Fibroblast of villous mesenchyme (primary cell): ENCODE measurements at places on chromosomes 2 and 18. TPM values are rescaled to one million over a fixed set of nuclear protein-coding genes. Genes with fewer than 3 reads are reported as not detected.

The MC5R gene
- not detected in 2 replicates for total RNA-seq

The DSC2 gene
- total RNA-seq = under 0.01 TPM in 1 of 2 replicates, not detected in the other

The OTOF gene
- under 0.01 TPM in 2 replicates for total RNA-seq

The TTC21B gene
- 25.4 and 34.5 TPM in 2 replicates for total RNA-seq

The MATN3 gene
- total RNA-seq = 3.0 and 3.9 TPM in 2 replicates

The STON1 gene
- total RNA-seq = 15.5 and 25.0 TPM in 2 replicates

The LDLRAD4 gene
- total RNA-seq = 0.43 and 0.97 TPM in 2 replicates

The USP34 gene
- 121 and 154 TPM in 2 replicates for total RNA-seq

The HOXD3 gene
- 14.5 and 21.6 TPM in 2 replicates for total RNA-seq

The NYAP2 gene
- total RNA-seq = not detected in 2 replicates

The FOXD4L1 gene
- under 0.01 TPM in 1 of 2 replicates, not detected in the other for total RNA-seq
